ENCODE measurements at places on chromosomes 3 and 15. TPM values are rescaled to one million over a fixed set of nuclear protein-coding genes. Genes with fewer than 3 reads are reported as not detected.

The SCG3 gene
- not detected for polyA plus RNA-seq

The TTLL13 gene
- polyA plus RNA-seq, result not detected

The STRIT1 gene
- 24.2 TPM for polyA plus RNA-seq

The ADGRG7 gene
- polyA plus RNA-seq, result not detected

The C3orf52 gene
- polyA plus RNA-seq, result 3.0 TPM

The NME9 gene
- 0.86 TPM for polyA plus RNA-seq

The GPR27 gene
- polyA plus RNA-seq, result 3.2 TPM

The CCR3 gene
- polyA plus RNA-seq, result not detected

The C15orf62 gene
- polyA plus RNA-seq, result 1.4 TPM

The A4GNT gene
- not detected for polyA plus RNA-seq

The TEX55 gene
- polyA plus RNA-seq, result not detected

The LRRIQ4 gene
- not detected for polyA plus RNA-seq
